ENCODE measurements at places on chromosomes 1 and 21.

DNA sequence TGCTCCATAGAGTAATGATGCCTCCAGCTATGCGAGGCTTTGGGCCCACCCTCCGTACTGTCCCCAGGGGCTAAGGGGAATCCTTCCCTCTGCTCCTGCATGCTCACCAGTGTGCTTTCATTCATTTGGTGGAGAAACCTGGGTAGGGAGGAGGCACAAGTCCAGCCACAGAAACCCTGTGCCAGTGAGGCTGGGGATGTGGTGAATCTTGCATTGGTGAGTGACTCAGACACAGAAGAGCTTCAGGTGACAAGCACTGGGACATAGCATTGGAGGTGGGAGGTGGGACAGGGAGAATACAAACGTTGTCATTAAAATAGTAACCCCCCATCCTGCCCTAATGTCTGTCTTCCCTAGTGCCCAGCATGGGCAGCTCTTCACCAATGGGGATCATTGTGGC lies 5.2 kb downstream of the FCGR2A start:
- DNase-seq = no peak

GRCh38 chr1:33928251-33928650 lies 64.4 kb downstream of the HMGB4 start:
- peak; percentile 51 for DNase-seq

DNA sequence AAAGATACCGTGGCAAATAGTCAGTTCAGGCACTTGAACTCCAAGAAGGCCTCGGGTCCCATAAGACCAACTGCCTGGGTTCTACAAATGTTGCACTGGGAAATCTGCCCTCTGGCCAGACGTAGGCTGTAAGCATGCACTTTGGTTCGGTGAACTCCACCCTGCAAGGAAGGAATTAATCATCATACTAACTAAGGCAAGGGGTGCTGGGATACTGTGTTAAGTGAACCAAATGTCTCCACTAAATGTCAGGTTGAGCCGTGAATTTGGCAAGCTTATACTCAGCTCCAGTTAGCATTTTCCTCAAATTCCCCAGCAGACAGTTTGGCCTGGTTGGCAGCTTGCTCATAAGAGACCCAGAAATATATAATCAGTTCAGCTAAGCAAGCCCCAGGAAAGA lies 385.9 kb downstream of the GPATCH2 start:
- peak; percentile 12 for DNase-seq

DNA sequence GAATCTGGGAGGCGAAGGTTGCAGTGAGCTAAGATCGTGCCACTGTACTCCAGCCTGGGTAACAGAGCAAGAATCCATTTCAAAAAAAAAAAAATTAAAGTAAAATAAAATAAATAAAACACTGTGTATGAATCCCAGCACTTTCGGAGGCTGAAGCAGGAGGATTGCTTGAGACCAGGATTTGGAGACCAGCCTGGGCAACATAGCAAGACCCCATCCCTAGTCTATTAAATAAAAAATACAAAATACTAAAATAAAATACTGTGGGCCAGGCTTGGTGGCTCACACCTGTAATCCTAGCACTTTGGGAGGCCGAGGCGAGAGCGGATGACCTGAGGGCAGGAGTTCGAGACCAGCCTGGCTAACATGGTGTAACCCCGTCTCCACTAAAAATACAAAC lies 4.2 kb upstream of the BNIPL start:
- DNase-seq = no peak

- DNase-seq = no peak
Observed at GRCh38 chr1:38062361-38063288, 16.0 kb upstream of the POU3F1 start.

- DNase-seq = no peak
Observed at GRCh38 chr1:204814166-204814884, 56.3 kb upstream of the NFASC start.

- DNase-seq = no peak
Observed at GRCh38 chr1:43904660-43905551, 28.7 kb upstream of the ARTN start.

DNA sequence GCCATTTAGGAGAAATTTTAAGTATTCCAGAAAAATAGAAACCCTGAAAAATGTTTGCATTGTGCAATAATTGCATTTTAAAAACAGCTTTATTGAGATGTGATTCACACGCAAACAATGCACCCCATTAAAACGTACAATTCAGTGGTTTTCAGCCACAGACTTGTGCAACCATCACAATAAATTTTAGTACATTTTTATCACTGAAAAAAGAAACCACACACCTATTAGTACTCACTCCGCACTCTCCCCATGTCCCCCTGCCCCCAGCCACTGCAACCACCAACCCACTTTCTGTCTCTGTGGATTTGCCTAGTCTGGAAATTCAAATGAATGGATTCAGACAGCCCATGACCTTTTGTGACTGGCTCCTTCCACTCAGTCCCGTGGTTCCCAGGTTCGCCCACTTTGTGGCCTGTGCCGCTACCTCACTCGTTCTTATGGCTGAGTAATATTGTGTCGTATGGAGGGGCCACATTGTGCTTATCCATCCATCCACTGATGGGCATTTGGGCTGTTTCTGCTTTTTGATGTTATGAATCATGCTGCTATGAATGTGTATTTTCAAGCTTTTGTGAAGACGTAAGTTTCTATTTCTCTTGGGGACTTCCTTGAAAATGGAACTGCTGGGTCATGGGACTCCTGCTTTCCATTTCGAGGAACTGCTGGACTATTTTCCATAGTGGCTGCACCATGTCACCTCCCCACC lies 147.7 kb upstream of the ARHGEF16 start:
- peak; percentile 85 for DNase-seq

GRCh38 chr1:117013309-117013858 lies 11.8 kb downstream of the CD101 start:
- DNase-seq = no peak

GRCh38 chr1:218371927-218372672 lies 27.0 kb downstream of the TGFB2 start:
- DNase-seq = peak; percentile 75

DNA sequence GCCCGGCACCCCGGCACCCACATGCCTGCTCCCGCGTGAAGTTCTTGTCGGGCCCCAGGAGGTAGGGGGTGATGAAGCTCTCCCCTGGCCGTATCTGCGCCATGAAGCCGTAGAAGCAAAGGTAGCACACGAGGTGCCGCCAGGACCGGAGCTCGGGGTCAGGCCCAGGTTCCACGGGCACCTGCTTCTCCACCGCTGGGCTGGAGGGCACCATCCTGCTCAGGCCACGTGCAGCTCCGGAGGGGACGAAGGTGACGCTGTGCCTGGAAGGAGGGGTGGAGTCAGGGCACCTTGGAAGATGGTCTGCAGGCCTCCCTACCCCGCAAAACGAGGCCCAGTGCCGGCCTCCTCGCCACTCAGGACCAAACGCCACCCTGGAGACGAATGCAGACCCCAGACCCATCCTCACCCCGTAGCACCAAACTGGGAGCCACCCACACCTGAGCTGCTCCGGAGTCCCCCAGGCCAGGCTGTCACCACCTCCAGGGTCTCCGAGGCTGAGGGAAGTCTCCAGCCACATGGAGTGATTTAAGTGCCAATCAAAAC lies 4.4 kb downstream of the SLC19A1 start:
- no peak for DNase-seq

GRCh38 chr1:99675292-99675691 lies 29.4 kb downstream of the PALMD start:
- no peak for DNase-seq

All from fibroblast of mammary gland (primary cell).